IPS DF 19.7 (cell line): ENCODE measurements at places on chromosomes 12 and 14.
A peak's percentile ranks its signal among the peaks of the same experiment; 100 is the strongest.

DNA sequence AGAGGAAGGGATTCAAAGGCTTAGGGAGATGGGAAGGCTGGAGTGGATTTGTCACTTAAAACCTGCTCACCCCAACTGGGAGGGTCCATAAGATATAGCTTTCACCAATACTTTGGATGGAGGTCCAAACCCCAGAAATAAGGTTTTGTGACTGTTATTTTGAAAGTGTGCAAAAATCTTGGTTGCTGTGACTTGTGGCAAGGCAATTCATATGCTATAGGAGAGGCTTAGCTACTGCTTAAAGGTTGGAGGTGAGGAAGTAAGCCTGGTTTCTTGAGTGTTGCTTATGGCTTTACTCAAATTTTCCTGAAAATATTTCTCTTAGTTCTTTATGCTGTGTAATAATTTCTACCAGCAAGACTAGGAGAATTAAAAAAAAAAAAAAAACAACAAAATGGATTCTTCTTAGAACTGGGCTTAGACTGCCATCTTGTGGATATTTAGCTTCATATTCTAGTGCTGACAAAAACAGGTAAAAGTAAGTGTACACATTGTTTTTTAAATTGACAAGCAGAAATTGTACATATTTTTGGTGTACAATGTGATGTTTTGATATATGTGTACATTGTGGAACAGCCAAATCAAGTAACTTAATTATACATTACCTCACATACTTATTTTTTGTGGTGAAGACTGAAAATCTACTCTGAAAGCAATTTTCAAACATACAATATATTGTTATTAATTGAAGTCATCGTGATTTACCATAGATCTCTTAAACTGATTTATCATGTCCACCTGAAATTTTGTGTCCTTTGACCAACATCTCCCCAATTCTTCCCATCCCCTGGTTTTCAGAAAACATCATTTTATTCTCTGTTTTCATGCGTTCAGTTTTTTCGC lies 23.0 kb downstream of the PDE6H start:
- no peak for DNase-seq

- DNase-seq = no peak
These were observed 463.4 kb downstream of the SLC16A7 start for GRCh38 chr12:60059180-60059579.

DNA sequence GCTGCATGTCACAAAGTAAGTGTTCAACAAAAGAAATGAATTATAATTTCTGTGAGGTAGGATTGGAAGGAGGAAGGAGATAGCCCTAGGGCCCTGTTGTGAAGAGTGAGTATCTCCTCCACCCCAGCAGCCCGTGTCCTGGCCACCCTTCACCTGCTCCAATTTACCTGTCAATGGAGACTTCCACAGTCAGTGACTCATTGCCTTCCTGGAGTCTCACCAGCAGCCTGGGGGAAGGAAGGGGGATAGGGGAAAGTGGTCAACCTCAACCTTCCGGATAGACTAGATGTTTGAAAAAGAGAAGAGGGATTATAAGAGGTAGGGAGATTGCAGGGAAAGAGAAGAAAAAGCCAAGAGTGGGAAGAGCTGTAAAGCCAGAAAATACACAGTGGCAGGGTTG lies 9.2 kb downstream of the STAT2 start:
- DNase-seq = no peak

DNA sequence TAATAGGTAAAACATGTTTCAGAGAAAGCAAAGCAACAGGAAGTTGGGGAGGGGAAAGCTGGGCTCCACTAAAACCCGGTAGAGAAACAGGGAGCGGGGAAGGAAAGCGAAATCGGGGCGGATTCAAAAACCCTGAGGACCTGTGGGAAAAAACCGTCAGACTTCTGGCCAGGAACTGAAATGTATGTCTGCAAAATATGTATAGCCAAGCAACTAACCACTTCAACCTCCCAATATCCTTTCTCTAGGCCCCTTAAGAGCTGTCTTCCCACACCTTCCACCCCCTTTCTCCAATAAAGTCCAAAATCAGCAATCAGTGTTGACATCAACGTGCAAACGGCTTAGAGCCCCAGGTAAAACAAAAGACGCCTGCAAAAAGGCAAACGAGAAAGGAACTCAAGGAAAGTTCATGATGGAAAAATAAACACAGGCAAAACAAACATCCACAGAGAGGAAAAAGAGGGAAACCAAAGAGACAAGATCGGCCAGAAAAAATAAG lies 32.8 kb downstream of the SIX1 start:
- DNase-seq = no peak

- DNase-seq = no peak
These were observed 407.5 kb upstream of the MGAT4C start for GRCh38 chr12:86663716-86664115.

- DNase-seq = no peak
These were observed 13.8 kb downstream of the KITLG start for GRCh38 chr12:88566430-88566829.

DNA sequence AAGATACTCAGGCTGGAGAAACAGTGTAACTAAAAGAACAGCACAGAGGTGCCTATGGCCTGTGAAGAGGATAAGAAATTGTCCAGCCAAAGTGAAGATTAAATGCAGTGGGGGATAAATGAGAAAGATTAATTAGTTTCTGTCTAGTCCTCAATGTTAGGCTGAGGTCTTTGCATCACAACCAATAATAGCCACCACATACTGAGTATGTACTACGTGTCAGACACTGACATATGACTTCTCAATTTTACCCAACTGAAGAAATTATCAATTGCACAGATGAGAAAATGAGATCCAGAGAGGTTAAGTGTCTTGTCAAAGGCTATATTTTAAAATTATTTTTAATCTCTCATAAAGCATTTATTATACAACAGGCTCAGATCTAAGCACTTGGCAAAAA lies 285.9 kb downstream of the PDZRN4 start:
- DNase-seq = no peak

GRCh38 chr14:64035143-64035542 lies 182.3 kb downstream of the SYNE2 start:
- no peak for DNase-seq

DNA sequence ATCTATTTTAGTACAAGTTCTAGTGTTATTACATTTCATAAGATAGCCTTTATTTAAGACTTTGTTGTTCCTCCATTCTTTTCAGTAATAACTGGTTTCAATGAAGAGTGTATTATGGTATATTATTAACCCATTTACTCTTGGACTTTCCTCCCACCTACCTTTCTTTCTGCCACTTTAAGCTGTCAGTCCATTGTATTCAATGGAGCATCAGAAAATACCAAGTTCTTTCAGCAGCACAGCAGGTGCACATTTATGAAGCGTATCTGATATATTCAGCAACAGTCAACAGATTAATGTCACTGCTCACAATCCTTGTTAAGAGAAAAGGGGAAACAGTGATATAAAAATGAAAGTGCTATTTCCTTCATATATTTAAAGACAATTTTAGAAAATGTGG lies 660.9 kb downstream of the C12orf50 start:
- DNase-seq = no peak

DNA sequence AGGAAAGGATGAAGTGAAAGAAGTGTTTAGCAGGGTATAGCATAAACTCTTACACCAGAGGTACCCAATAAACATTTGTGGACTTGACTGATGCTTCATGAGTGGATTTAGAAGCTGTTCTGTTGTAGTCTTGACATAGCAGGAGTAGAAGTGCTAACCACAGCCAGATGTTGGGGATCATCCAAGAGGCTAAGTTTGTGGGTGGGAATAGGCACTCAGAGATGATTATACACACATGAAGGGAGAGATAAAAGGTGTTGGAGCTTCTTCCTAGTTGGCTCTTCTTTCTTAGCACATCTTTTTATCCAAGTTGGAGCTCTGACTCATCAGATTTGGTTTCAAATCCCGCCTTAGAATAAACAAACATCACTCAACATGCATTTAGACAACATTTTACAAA lies 166.7 kb upstream of the E2F7 start:
- no peak for DNase-seq

DNA sequence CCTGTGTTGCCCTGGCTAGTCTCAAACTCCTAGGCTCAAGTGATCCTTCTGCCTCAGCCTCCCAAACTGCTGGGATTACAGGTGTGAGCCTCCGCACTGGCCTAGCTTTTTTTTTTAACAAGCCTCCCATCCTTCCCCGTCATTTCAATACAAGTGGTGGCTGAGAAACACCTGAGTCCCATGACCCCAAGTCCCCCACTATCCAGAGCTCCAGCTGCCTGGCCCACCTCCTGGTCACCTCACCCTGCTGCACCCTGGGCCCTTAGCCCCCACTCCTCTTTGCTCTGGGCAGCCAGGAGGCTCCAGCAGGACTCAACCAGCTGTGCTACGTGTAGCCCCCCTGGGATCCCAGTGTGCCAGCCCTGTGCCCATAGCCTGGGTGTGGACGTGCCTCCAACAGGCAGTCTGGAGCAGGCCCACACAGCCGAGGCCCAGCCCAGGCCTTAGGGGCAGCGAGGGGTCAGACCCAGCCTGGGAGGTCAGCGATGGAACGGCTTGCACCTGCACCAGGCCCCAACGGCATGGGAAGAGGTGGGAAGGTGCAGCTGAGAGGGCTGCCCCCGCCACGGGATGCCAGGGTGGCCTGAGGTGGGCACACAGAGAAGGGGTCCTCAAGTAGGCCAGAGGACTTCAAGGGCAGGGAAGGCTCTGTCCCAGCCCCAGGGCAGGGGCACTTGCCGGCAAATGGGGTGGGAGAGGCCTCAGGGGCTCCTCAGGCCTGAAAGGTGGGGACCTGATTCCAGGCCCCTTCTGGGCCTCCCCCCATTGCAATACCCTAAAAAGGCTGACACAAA lies 6.5 kb downstream of the AHNAK2 start:
- DNase-seq = no peak

- DNase-seq = no peak
These were observed 29.0 kb downstream of the PALS1 start for GRCh38 chr14:67270145-67270753.

GRCh38 chr14:83347874-83348273 lies 1814.2 kb upstream of the SEL1L start:
- no peak for DNase-seq

GRCh38 chr12:108305991-108306501 lies 33.1 kb downstream of the CMKLR1 start:
- no peak for DNase-seq

GRCh38 chr14:60926002-60926401 lies 54.9 kb downstream of the TRMT5 start:
- no peak for DNase-seq

GRCh38 chr12:2118061-2118460 lies 65.3 kb downstream of the CACNA1C start:
- no peak for DNase-seq

GRCh38 chr14:28052251-28052650 lies 714.3 kb upstream of the FOXG1 start:
- DNase-seq = no peak

- DNase-seq = no peak
These were observed 62.8 kb downstream of the EXOC5 start for GRCh38 chr14:57205938-57206337.

DNA sequence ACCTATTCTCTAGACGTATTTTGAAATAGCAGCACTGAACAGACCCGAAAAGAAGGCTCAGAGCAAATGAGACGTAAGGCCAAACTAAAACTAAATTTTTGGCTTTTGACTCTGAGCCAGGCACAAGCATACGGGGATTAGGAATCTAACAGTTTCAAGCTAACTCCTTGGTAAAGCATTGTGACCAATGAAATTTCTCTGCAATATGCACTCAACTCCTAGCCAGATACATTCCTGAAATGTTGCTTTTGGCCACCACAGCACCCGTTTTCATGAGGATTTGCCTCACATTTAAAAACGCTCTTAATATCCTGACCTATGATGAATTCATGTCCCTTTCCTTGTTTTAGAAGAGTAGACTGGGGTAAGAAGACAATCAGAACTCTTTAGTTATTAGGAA lies 53.1 kb upstream of the NPFF start:
- DNase-seq = no peak

- no peak for DNase-seq
These were observed 38.0 kb downstream of the NFKBIA start for GRCh38 chr14:35366521-35366976.

- no peak for DNase-seq
These were observed 11.9 kb downstream of the PLD4 start for GRCh38 chr14:104936361-104937155.

GRCh38 chr14:67166450-67166853 lies 22.8 kb upstream of the GARIN2 start:
- DNase-seq = no peak

DNA sequence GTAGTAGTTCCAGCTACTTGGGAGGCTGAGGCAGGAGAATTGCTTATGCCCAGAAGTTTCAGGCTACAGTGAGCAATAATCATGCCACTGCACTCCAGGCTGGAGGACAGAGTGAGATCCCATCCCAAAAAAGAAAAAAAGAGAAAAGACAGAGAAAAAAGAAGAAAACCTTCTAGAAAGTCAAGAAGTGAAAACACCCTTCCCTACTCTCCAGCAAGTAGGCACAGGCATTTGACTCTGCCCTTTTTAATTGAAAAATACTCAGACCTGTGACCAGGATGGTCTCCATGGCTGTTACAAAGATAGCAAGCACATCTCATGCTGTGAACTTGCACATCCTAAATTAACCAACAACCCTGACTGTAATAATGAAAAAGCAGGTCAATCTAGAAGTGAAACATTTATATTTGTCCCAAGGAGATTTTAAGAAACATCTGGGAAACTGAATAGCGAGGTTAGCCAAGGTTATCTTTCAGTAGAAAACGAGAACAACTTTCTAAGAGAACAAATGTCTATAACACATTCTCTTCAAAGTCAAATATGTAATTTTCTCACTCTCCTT lies 2.0 kb downstream of the TMTC1 start:
- DNase-seq = no peak

- DNase-seq = no peak
These were observed 65.6 kb upstream of the RPL10L start for GRCh38 chr14:46717211-46717610.

GRCh38 chr14:23094666-23095195 lies at the start of gene ACIN1:
TSS of gene ACIN1 (minus strand) at chr14:23095136. CDS start at chr14:23095112, 24 bp downstream.
- no peak for DNase-seq

- no peak for DNase-seq
These were observed 1009.7 kb downstream of the VRK1 start for GRCh38 chr14:97806891-97807290.

DNA sequence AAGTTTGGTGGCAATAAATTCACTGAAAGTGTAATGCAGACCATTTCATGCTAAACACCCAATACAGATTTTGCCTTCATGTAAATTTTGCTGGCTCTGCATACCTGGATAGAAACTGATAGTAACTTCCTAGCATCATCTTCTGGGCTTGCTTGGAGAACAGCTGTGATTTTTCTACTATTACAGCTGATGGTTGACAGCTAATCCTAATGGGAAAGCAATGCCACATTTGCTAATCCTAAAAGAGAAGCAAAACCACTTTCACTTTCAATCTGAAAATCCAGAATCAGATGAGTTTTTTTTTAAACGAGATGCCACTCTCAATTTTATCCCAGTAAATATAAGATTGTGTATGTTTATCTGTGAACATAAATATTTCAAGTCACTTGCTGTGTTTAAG lies 1035.9 kb downstream of the TRHDE start:
- no peak for DNase-seq

- DNase-seq = peak; percentile 15
These were observed 932.3 kb downstream of the FLRT2 start for GRCh38 chr14:86462193-86462753.

- no peak for DNase-seq
These were observed 1.7 kb downstream of the FAIM2 start for GRCh38 chr12:49901986-49902385.

GRCh38 chr14:71538938-71539649 lies 393.1 kb upstream of the RGS6 start:
- DNase-seq = no peak
